ENCODE measurements at places on chromosomes 7 and 10.
A peak's percentile ranks its signal among the peaks of the same experiment; 100 is the strongest.

DNA sequence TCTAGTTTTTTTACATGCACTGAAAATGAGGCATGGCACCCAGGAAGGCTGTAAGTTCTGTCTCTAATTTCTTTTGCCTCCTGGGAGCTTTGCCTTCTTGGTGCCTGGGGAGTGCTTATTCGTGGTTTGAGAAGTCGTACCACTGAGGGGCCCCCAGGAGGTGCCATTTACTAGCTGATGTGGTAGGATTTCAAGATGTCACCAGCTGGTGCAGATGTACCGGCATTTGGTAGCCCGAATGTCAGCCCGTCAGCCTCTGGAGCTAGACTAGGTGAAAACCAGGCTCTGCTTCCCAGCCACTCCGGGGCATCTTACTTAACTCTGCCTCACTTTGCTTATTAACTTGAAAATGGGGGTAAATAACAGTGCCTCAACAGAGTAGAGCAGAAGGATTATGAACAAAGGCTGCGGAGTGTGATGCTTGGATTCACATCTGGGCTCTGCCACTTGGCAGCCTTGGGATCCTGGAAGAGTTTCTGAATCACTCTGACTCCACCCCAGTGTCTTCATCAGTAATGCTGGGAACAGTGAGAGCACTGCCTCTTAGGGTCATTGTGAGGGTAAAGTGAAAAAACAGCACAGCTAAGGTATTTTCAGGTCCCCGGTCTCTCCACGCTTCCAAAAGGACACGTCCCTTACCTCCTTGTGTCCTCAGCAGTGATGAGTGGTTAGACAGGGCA, 31.4 kb upstream of the BTBD16 start:
- no peak for DNase-seq

DNA sequence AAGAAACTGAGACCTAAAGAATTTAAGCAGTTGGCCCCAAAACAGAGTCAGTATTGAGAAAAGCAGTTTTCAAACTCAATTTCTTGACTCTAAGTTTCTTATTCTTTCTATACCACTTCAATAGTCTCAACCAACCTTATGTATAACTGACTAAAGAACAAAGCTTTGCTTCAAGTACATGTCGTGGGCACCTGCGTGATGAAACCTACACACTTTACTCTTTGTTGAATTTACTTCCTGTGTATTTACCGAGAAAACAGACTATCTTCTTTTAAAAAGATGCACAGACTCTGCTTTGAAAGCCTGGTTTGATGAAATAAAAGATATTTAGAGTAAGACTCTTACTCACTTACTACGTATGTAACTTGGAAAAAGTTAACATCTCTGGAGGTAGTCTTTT, 297.2 kb upstream of the CDC14C start:
- no peak for DNase-seq

DNA sequence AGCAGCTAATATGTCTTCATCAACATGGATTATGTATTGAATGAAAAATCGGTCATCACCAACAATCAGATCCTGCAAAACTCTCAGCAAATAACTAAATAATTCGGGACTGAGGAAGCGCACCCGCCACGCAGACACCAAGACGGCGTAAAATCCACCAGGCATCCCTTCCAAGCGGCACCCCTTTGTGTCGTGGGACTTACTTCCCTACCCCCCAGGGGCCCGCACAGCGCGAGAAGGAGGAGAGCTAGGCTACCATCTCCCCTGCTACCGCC, 721 bp downstream of the ARL3 start:
- no peak for DNase-seq

DNA sequence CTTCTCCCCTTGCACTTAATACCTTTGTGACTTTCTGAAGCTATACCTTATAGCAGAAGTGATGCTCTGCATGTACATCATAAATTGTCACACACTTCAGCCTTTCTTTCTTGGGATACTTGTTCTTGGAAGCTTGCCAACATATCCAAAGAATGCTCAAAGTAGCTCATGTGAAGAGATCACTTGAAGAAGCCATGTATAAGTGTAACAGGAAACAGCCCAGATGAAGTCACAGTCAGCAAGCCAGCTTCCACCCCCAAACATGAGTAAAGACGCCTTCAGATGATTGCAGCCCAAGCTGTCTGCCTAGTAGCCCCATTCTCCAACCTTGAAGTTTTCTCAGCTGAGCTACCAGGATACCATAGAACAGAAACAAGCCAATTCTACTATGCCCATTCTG, 50.9 kb downstream of the DGKB start:
- DNase-seq: no peak

DNA sequence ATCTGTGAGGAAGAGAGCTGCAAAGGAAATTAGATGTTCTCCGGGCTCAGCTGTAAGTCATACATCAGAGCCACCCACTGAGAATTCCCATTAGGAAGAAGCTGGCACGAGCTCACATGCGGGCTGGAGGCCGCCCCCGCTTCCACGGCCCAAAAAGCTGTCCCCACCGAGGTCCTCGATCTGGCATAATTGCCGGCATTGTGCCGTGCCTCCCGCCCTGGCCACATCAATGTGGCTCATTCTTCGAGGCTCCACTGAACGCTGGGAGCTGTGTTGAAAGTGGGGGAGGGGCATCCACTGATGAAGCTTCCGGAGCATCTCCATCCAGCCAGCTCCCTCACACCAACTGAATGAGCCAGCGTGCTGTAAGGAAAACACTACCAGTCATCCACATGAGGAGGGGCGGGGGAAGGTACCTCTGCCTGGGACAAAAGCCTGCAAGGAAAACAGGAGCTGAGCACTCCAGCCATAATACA, 173.1 kb downstream of the PTPRN2 start:
- no peak for DNase-seq

- no peak for DNase-seq
Observed at GRCh38 chr7:37645282-37646050, 38.1 kb upstream of the GPR141 start.

DNA sequence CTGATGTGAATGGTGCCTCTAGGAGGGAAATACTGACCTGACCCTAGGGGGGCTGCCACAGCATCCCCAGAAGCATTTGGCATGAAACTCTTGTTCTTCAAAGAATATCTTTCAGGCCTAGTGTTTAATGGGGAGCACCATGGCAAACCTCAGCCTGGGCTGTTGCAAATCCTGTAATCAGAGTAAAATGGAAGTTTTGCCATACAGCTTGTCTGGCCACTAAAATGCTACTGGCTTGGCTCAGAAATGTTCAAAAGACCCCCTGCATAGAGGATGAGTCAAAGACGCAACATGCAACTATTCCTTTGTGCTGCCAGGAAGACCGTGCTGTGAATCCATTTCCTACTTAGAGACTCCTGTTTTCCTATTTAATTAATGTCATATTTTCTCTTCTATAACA, 26.7 kb downstream of the HECW1 start:
- DNase-seq: no peak

- no peak for DNase-seq
Observed at GRCh38 chr10:123154711-123155505, 706 bp downstream of the BUB3 start.

GRCh38 chr7:69739931-69740431, 141.7 kb downstream of the AUTS2 start:
- no peak for DNase-seq

DNA sequence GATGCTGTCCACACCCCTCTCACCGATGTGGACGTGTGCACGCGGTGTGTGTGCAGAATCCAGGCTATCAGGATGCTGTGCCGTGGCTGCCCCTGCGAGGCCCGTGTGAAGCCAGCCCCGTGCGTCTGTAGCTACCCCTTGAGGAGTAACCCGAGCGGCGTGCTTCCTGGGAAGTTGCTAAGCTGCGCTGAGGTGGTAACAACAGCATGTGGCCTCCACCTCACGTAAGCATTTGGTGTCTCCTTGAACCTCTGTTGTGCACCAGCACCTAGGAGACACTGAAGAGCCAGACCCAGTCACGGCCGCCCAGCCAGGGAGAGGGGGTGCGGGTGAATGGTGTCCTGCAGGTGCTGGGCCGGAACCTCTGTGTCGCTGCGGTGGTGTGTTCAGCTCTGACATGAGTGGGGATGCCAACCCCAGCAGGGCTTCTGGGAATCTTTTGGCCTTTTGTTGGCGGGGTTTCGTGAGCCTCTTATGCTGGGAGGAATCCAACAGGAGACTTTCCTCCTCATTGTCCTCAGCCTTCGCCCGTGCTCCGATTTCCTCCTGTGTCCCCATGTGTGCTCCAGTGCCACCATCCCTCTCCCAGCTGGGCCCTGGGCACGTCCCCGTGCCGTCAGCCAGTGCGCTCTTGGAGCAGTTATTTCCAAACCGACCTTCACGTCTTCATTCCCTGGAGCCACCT, 60.4 kb downstream of the DNAJB6 start:
- DNase-seq: no peak

GRCh38 chr7:125355899-125356298, 426.3 kb upstream of the POT1 start:
- DNase-seq: no peak

GRCh38 chr7:143395187-143396149, 13.2 kb downstream of the EPHA1 start:
- DNase-seq: no peak

DNA sequence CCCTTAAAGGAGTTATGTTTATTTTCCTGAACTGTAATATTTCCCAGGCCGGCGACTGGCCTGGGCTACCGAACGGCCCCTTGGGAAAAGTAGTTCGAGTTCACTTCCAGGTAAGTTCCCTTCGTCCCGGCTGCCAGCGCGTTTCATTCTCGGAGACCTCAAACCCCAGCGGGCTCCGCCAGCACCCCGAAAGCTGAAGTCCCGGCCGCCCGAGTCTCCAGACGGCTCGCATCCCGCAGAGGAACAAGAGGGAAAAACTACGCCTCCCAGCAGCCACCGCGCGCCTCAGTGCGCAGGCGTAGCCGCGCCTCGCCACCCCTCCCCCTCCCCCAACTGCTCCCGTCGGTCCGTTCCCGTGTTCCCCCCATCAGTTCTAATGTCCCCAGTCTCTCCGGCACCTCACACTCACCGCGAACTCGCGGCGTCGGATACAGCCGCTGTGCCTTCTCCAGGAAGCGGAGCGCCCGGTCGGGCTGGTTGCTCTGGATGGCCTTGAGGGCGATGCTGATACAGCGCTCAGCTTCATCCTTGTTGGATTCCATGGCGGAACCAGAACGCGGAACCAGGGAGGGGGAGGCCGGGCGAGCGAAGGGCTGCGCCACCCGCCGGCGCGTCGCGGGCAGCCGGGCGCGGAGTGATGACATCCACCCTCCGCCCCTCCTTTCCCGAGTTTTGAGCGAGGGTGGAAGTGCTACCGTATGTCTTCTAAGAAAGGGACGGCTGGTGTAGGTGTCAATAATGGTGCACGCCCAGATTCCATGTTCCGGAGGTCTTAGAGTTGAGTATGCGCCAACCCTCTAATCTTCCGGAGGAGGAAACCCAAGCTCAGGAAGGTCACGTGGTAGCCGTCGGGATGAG, at the start of gene DNAJB12:
DNAJB12 (minus strand) TSS at position 564 of the 858 bp plus-strand sequence; CDS start at position 542, 22 bp downstream.
- peak; percentile 75 for DNase-seq

GRCh38 chr10:79944428-79945395, 4.2 kb downstream of the SFTPD start:
- no peak for DNase-seq

GRCh38 chr10:6877336-6877721, 297.3 kb upstream of the PRKCQ start:
- DNase-seq: no peak

DNA sequence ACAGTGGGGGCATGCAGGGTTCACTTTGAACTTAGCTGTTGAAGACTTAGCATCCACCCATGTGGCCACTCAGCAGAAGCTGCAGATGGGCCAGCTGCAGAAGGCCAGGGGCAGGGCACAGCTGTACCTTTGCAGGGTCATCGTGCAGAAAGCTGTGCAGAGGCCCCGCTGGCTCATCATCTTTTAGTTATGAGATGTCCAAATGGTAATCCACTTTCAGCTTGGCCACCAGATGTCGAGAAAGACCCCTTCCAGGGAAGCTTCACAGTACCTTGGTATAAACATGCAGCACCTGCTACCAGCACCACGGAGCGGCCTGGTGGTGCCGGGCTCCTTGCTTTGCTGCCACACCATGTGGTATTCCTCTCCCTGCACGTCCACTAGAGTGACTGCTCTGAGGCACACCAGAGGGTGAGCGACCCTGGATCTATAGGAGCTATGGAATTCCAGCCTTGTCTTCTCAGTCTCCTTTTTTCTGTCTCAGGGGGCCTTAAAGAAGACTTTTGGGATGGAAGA, 74.2 kb upstream of the LAMB4 start:
- DNase-seq: no peak

GRCh38 chr10:73965890-73966768, 31.8 kb upstream of the VCL start:
- DNase-seq: no peak

DNA sequence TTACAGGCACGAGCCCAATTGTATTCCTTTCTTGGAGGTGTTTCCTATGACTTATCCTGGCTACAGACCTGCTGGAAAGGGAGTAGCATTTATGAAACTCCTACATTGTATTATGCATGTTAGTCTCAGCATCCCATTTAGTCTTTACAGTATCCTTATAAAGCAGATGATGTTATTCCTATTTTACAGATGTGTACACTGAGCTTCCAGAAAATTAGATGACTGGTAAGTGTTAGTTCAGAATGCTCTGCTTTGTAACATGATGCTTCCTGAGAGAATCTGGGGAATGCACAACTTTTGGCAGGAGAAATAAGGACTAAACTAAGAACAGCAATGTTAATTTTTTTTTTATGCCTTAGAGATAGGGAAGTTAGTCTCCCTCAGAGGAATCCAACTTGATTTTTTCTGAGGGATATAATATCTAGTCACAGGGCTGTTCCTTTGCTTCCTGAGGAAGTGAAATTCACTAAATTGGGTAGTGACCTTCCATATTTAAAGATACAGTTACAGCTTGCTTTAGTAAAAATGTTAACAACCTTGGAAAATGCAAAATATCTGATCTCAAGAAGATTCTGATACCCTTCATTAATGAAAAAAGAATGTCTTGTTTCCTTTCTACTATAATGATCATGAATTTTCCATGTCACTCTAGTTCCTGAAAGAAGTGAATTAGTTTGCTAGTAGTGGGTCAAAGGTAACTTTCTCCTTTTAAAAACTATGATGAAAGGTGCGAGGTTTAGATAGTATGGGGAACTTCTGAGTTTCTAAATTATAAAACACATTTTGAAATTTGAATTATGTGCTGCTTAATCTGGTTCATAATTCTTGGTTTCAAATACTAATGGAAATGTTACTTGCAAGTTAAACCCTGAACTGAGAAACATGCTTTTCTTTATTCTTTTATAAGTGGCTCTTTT, 194.0 kb upstream of the PRPS1L1 start:
- DNase-seq: no peak

- no peak for DNase-seq
Observed at GRCh38 chr7:44750921-44751571, 2.4 kb downstream of the ZMIZ2 start.

GRCh38 chr7:102030696-102031095, 213.3 kb downstream of the CUX1 start:
- DNase-seq: no peak
